MCF 10A (cell line): ENCODE measurements at places on chromosomes 7 and 10. TPM values are rescaled to one million over a fixed set of nuclear protein-coding genes. Genes with fewer than 3 reads are reported as not detected.

The ZNF117 gene
- 3.2 and 4.8 TPM in 2 replicates for total RNA-seq

The PKD2L1 gene
- total RNA-seq = not detected in 2 replicates

The PIK3AP1 gene
- total RNA-seq = not detected in 2 replicates

The CNNM2 gene
- 5.6 and 7.4 TPM in 2 replicates for total RNA-seq

The LARP4B gene
- total RNA-seq = 127 and 131 TPM in 2 replicates

The AGR2 gene
- total RNA-seq = 0.17 and 0.65 TPM in 2 replicates

The NXPH1 gene
- not detected in 2 replicates for total RNA-seq

The ELMO1 gene
- 0.30 TPM in 1 of 2 replicates, not detected in the other for total RNA-seq

The AFAP1L2 gene
- total RNA-seq = 5.8 and 8.5 TPM in 2 replicates

The THSD7A gene
- total RNA-seq = not detected in 2 replicates

The TFPI2 gene
- not detected in 2 replicates for total RNA-seq

The MINDY3 gene
- total RNA-seq = 28.8 and 31.7 TPM in 2 replicates

The NKX1-2 gene
- total RNA-seq = 0.10 and 0.35 TPM in 2 replicates

The VPS37D gene
- 0.44 and 1.3 TPM in 2 replicates for total RNA-seq

The TNS3 gene
- total RNA-seq = 30.1 and 33.3 TPM in 2 replicates

The CTNNA3 gene
- total RNA-seq = 0.02 TPM in 1 of 2 replicates, not detected in the other

The DRGX gene
- not detected in 2 replicates for total RNA-seq

The GHRHR gene
- total RNA-seq = not detected in 2 replicates

The GSAP gene
- 13.7 and 19.0 TPM in 2 replicates for total RNA-seq

The TWIST1 gene
- 16.1 and 18.9 TPM in 2 replicates for total RNA-seq

The LRRC4 gene
- not detected in 2 replicates for total RNA-seq

The CYP2C19 gene
- total RNA-seq = not detected in 2 replicates

The KEL gene
- not detected in 2 replicates for total RNA-seq

The STAG3 gene
- 1.1 and 1.5 TPM in 2 replicates for total RNA-seq

The FOXP2 gene
- total RNA-seq = not detected in 2 replicates

The LIPM gene
- not detected in 2 replicates for total RNA-seq

The SLC4A2 gene
- 112 and 114 TPM in 2 replicates for total RNA-seq

The PGAM2 gene
- total RNA-seq = not detected in 2 replicates

The NSMCE4A gene
- total RNA-seq = 24.5 and 30.2 TPM in 2 replicates

The DENND2A gene
- 0.26 TPM in 1 of 2 replicates, not detected in the other for total RNA-seq

The RNF32 gene
- total RNA-seq = 3.0 and 3.6 TPM in 2 replicates

The ADCYAP1R1 gene
- not detected in 2 replicates for total RNA-seq

The PNLIPRP3 gene
- total RNA-seq = 7.6 and 9.5 TPM in 2 replicates

The ACTR3C gene
- 3.5 and 3.6 TPM in 2 replicates for total RNA-seq

The CYP2W1 gene
- total RNA-seq = not detected in 2 replicates

The CUZD1 gene
- 0.91 and 1.1 TPM in 2 replicates for total RNA-seq

The FAM25G gene
- not detected in 2 replicates for total RNA-seq

The HTR5A gene
- not detected in 2 replicates for total RNA-seq

The FKBP6 gene
- not detected in 2 replicates for total RNA-seq

The SHTN1 gene
- total RNA-seq = 39.2 and 49.5 TPM in 2 replicates
